Stimulated activated CD8-positive, alpha-beta memory T cell treated with anti-CD3 and anti-CD28 coated beads, Interleukin-4, amount 100 ng/mL, for 1 hour (primary cell): ENCODE measurements at places on chromosomes 2 and 18.

DNA sequence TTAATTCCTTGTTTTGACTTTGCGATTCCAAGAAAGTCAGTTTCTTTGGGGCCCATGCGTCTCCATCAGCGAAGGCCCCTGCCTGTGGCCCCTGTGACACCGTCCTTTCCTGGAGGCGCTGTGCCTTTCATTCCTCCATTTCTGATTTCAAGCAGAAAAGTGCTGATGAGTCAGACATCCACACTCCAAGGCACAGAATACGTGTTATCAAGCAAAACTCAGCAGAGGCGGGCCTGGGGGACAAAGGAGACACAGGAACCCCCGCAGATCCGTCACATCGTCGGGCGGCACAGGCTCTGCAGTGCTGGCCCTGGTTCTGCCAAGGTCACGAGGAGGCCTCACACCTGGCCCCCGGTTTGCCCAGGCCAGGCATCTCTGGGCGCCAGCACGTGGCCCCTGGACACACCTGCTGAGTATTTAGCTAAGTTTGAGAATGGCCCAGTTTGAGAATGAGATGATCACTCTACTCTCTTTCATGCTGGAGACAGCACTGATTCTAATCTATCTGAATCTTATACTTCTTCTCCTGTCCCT is 7.2 kb upstream of the SALL3 start:
- DNase-seq: no peak

DNA sequence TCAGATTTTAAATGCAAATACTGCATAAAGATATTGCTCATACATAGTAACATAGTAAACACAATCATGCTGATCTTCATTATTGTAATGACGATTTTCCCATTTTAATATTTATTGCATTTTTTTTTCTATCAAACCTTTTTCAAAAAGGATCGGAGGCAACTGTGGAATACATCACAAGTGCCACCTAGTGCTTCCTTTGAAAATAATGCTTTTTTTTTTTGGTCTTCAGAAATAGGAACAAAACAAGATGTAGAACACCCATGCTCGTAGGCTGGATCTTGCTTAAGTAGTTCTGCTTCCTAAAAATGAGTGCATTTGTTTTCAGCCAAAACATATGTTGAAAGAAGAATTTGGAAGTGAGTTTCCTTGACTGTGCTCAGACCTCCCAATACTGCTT is 35.7 kb upstream of the GPR155 start:
- no peak for DNase-seq

- no peak for DNase-seq
Measured at GRCh38 chr2:168521053-168521741, 65.1 kb downstream of the CERS6 start.

DNA sequence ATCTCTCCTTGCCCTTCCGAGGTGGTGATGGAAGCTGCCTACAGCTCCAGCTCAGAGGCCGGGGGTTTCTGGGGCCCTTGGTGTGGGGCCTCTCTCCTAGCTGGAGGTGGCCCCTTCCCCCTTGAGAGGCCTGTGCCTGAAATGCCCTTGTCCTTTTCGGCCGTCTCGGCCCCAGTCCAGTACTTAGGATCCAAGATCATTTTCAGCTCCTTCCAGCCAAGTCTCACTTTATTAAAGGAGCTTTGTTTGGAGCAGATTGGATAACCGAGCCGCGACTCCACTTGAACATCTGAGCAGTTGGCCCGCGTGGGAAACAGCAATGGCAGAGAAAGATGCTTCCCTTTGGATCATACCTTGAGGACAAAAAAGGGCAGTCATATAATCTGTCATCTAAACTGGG is 125.0 kb downstream of the NEDD4L start:
- DNase-seq: no peak

- no peak for DNase-seq
Measured at GRCh38 chr2:118013221-118013723, 598 bp downstream of the CCDC93 start.

DNA sequence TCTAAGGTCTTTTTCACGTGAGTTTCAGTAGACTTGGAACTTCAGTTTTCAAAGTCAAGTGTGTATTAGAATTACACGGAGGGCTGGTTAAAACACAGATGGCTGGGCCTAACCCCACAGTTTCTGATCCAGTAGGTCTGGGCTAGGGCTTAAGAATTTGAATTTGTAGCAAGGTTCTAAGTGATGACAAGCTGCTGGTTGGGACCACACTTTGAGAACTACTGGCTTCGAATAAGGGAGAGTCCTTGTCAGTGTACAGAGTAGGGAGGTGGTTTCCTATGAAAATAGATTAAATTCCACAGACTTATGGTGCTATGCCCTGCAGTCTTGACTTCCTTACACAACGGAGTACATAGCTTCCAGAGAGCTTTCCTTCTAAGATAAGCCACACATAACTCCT is 4.5 kb downstream of the RHOB start:
- no peak for DNase-seq

DNA sequence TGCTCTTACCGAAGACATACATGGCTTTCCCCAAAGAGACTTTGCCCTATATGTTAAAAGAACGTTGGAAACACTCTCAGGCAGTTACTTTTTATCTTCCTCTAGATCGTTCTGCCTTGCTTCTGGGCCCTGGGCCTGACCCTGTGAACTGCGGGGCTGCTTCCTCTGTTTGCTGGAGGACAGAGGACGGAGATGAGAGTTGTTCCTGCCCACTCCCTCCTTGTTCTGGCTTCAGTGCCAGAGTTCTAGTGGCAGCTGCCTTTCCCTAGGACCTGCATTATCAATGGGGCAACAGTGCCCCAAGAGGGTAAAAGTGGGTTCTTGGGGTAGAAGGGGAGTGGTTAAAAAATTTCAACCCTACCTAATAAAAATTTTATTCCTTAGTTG is 6.5 kb upstream of the FN1 start:
- no peak for DNase-seq

DNA sequence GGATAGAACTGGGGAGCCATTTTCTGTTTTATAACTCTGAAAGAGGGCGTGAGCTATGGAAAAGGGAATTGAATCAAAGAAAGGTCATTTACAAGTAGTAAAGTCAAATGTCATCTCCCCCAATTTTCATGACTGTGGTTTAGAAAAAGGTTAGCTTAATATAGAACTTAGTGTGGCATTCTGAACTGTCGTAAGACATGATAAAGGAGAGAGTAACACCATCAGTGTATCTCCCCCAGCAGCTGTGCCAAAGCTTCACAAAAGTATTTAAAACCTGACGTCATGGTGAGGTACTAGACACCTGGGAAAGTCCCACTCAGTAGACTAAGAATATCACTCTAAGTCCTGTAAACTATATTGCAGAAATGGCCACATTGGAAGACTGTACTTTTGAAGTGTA is 5.8 kb upstream of the IKZF2 start:
- no peak for DNase-seq

DNA sequence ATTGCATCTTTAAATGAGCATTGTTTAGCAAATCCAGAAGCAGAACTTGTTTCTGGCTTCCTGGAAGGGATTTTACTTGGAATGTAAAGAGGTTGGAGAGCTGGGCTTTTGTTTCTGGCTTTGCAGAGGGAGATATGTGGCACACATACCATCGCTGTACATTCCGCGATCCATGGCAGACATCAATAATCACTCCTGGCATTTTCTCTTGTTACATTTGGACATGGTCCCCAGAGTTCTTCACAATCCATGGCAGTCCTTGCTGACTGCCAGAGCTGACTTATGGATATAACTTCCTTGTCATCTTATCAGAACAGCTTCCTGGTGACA is 445.6 kb upstream of the SPRED2 start:
- no peak for DNase-seq

DNA sequence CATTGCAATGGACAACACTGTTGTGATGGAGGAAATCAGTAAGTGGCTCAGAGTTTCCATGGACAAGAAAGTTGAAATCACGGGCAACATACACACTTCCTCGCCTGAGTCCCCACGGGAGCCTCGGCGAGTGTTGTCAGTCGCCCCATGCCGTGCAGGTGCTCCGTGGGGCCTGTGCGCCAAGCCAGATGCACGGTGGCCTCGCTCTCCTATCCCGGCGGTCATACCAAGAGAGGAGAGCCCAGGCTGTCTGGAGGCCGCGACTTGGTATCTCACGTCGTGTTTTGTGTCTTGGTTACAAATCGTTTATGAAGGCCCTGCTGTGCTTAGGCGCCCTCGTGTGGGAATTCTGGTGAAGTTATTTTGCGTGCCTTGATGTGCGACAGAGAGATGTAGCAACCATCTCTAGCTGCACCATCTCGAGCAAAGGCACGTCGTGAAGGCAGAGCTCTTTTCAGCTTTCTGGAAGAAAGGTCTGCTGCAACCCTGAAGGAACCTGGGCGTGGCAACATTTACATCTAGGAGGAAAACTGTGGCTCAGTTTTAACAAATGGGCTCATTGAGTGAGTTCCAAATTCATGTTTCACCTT is 21.8 kb downstream of the ATG4B start:
- DNase-seq: no peak

DNA sequence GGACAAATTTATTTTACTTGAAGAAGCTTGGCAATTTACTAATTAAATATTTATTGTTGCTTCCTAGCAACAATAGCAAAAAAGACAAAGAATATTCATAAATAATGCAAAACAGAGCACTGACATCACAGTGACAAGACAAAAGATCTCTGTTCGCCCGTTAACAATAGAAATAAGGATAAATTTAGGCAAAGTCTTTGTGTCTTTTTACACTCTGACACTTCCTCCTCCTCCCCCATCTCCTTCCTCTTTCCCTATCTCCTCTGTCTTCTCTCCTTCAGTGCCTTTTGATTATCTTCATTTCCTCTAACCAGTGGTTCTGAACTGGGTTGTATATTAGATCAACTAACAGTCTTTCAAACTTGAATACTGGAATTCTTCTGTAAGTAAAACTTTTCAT is 808.4 kb downstream of the ERBB4 start:
- DNase-seq: no peak
